ENCODE measurements at places on chromosomes 6 and 20. TPM values are rescaled to one million over a fixed set of nuclear protein-coding genes. Genes with fewer than 3 reads are reported as not detected.

RRP36 gene
- 114 TPM for total RNA-seq

RIPOR3 gene
- 29.3 TPM for total RNA-seq

CST8 gene
- total RNA-seq: not detected

RBL1 gene
- 10.8 TPM for total RNA-seq

TGM2 gene
- total RNA-seq: 2,020 TPM

IP6K3 gene
- 2.6 TPM for total RNA-seq

HRH3 gene
- total RNA-seq: not detected

DLK2 gene
- total RNA-seq: 0.64 TPM

FKBP1C gene
- 0.43 TPM for total RNA-seq

MPIG6B gene
- total RNA-seq: not detected

THBD gene
- total RNA-seq: 0.32 TPM

MACROD2 gene
- 1.6 TPM for total RNA-seq

RAE1 gene
- total RNA-seq: 26.7 TPM

PTPRK gene
- total RNA-seq: 82.5 TPM

HM13 gene
- total RNA-seq: 91.1 TPM

FITM2 gene
- 10.8 TPM for total RNA-seq

AIF1 gene
- total RNA-seq: not detected

GPR63 gene
- 0.32 TPM for total RNA-seq

TNFRSF21 gene
- 39.3 TPM for total RNA-seq

CDKN1A gene
- total RNA-seq: 522 TPM

CHRNA4 gene
- total RNA-seq: not detected

TSBP1 gene
- total RNA-seq: under 0.01 TPM

EDN1 gene
- total RNA-seq: 2.9 TPM

MLN gene
- not detected for total RNA-seq

CCN6 gene
- total RNA-seq: not detected

C6orf141 gene
- total RNA-seq: 0.43 TPM

HEY2 gene
- total RNA-seq: 0.32 TPM

EPHA7 gene
- total RNA-seq: 0.32 TPM

CNBD2 gene
- total RNA-seq: 4.5 TPM

GLYATL3 gene
- total RNA-seq: not detected

GMPR gene
- 4.7 TPM for total RNA-seq
